ENCODE measurements at places on chromosomes 4 and X. TPM values are rescaled to one million over a fixed set of nuclear protein-coding genes. Genes with fewer than 3 reads are reported as not detected.

- no peaks in the 10 kb centered on the region for H3K27me3 ChIP-seq
- no peak overlapping the region for H3K4me3 ChIP-seq
- no peak overlapping the region for H3K27ac ChIP-seq
- no peaks in the 10 kb centered on the region for H3K36me3 ChIP-seq
Measured at GRCh38 chr4:3665360-3665891, 100.8 kb upstream of the ADRA2C start.

DNA sequence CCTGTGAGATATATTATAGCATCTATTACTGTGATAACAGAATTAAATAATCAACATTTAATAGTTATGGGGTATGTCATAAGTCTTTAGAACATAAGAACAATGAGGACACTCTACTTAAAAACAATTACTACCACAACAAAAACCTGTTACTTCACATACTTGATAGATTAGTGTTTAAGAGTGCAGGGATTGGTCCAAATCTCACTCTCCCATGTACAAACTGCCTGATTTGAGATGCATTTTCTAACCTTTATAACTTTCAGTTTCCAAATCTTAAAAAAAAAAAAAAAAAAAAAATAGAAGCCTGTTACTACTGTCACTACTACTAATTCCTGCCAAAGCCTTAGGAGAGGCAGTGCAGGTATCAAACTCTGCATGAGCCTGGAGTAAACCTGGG lies 5.6 kb downstream of the PCDH18 start:
- no peak overlapping the region for H3K4me3 ChIP-seq
- no peak for DNase-seq
- H3K27me3 ChIP-seq: no peaks in the 10 kb centered on the region

DNA sequence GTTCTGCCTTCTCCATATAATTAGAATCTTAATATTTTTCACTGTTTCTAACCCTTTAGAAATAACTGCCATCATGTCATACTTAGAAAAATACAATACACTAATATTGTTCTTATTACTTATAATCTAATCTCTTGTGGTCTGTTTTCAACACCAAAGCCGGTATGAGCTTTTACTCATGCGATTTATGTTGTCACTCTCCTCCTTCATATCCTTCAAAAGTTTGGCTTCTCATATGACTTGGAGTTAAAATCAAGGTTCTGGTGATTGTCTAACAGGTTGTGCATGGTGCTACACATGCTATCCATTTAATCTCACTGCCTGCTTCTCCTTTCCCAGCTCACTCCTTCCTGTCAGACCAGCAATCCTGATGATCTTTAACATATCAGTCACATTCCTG lies 1392.9 kb downstream of the ARAP2 start:
- no peak for DNase-seq
- H3K36me3 ChIP-seq: no peaks in the 10 kb centered on the region
- H3K4me3 ChIP-seq: no peak overlapping the region

GRCh38 chr4:97984545-97985131 lies 158.6 kb downstream of the STPG2 start:
- H3K27me3 ChIP-seq: no peaks in the 10 kb centered on the region
- no peak overlapping the region for H3K27ac ChIP-seq
- no peak overlapping the region for H3K4me3 ChIP-seq
- no peaks in the 10 kb centered on the region for H3K4me1 ChIP-seq

DNA sequence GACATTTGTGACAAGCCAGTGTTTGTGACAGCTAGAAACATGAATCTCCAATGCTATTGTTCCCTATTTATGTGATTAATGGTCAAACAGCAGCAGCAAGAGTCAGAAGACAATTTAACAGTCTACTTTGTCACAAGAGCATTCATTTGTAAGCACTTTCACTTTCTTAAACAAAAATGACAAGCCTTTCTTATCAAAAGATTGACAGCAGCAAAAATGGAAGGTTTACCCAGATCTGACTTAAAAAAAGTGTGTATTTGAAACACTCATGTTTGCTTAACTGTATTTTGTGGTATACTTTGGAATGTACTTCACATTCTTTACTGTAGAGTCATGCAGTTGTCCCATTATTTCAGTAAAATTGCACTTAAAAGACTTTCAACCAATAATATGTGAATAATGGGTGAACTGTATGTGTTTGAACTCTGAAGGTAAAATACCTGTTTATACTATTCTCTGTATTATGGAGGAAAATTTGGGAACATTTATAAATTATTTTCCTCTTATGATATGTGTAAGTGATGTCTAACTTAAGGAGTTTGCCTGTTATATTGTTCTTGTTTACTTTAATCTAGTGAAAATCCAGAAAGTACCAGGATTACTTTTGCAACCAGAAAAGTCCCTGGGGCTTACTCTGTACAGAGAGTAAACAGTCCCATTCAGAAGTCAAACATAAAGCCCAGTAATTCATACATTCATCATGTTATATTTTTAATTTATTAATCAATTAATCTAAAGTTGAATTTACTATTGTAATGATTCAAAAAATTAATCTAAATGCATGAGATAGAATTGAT lies 314.9 kb upstream of the TRAM1L1 start:
- H3K27ac ChIP-seq: peak overlapping the region; percentile 58
- H3K36me3 ChIP-seq: no peaks in the 10 kb centered on the region
- H3K27me3 ChIP-seq: no peaks in the 10 kb centered on the region

DNA sequence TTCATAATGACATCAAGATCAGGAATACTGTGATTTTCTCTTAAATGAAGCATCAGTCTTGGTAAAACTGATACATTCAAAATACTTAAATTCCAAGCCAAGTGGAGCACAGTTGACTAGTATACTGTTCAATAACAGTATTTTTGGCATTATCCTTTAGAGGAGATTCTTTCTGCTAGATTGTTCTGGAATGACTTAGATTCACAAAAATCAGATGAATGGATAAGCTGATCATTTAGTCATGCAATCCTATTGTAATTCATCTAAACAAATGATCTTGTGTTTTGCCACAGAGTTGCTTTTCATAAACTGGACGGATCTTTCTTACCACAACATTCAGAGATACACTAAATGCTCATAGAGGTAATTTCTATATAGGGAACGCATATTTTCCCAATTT lies 232.0 kb downstream of the CXXC4 start:
- no peak overlapping the region for H3K4me3 ChIP-seq
- no peaks in the 10 kb centered on the region for H3K27me3 ChIP-seq
- no peaks in the 10 kb centered on the region for H3K36me3 ChIP-seq
- H3K27ac ChIP-seq: no peak overlapping the region
- no peaks in the 10 kb centered on the region for H3K4me1 ChIP-seq
- no peak for DNase-seq

- no peaks in the 10 kb centered on the region for H3K36me3 ChIP-seq
- H3K4me3 ChIP-seq: no peak overlapping the region
- H3K4me1 ChIP-seq: peaks cover 32% of the 10 kb centered on the region
- H3K27me3 ChIP-seq: peaks cover 26% of the 10 kb centered on the region
- H3K27ac ChIP-seq: no peak overlapping the region
Measured at GRCh38 chr4:186727977-186728519, 4.4 kb upstream of the FAT1 start.

- no peaks in the 10 kb centered on the region for H3K27me3 ChIP-seq
- no peaks in the 10 kb centered on the region for H3K36me3 ChIP-seq
- no peak overlapping the region for H3K27ac ChIP-seq
- peaks cover 10% of the 10 kb centered on the region for H3K4me1 ChIP-seq
- DNase-seq: no peak
Measured at GRCh38 chrX:42771506-42772335, 6.2 kb downstream of the PPP1R2C start.

GRCh38 chr4:99679204-99679603 lies 21.6 kb upstream of the C4orf54 start:
- H3K4me3 ChIP-seq: no peak overlapping the region
- H3K36me3 ChIP-seq: no peaks in the 10 kb centered on the region
- H3K27me3 ChIP-seq: no peaks in the 10 kb centered on the region

DNA sequence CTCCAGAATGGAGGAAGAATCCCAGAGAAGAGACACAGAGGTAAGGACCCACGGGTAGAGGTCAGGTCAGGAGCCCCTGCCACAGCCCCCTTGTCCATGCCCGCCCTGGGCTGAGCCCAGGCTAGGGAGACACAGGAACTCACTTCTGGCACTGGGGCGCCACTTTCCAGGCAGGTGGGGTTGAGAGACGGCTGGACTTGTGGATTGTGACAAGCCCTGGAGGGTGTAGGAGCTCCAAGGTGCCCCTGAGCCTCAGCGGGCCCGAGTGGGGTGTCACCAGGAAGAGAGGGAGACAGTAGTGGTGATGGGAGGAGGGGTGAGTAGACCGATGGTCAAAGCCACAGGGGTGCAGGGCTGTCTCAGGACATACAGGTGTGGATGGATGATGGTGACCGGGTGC lies 58.9 kb downstream of the WFS1 start:
- no peak overlapping the region for H3K4me3 ChIP-seq
- H3K27ac ChIP-seq: no peak overlapping the region
- H3K36me3 ChIP-seq: no peaks in the 10 kb centered on the region
- H3K27me3 ChIP-seq: no peaks in the 10 kb centered on the region
- peaks cover 14% of the 10 kb centered on the region for H3K4me1 ChIP-seq

DNA sequence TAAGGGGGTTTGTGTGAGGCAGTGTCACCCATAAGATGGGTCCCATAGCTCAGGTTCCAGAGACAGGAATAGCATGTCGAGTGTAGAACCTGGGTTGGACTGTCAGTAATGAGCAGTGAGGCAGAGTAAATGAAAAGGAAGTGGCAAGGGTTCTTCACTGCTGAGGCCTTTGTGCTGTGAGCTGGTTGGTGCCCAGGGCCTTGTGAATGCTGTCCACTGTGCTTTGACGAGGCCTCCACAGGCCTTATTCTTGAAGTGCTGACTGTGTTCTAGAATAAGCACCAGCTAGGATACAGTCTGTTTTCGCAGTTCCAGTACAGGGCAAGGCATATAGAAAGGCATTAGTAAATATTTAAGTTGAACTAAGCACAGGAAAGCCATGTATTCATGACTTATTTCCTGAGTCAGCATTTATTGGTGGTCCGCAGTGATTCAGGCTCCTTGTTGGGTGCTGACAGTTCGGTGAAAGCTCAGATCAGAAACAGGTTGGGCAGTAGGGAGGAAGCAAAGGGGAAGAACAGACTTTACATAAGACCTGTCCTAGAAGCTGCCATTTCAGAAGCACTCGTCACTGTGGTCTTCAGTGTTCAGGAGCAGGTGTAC lies 25.6 kb upstream of the TADA2B start:
- H3K27me3 ChIP-seq: no peaks in the 10 kb centered on the region
- no peak for DNase-seq
- H3K36me3 ChIP-seq: peaks cover 24% of the 10 kb centered on the region
- H3K4me1 ChIP-seq: no peaks in the 10 kb centered on the region

DNA sequence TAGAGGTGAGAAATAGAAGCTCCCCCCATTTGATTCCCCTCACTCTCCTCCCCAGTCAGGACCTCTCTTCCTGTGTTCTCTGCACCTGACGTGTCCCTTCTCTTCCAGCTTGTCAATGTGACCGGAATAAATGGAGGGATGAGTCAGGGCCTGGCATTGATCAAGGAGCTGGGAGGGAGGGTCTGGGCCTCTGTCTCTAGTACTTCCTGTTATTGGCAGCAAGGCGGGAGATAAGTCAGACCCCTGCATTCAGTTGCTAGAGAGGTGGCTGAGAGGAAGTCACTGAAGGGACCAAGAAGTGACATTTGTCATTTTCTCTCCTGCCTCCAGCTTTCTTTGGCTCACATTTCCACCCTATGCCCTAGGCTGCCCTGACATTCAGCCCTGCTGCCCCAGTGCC lies 35.1 kb upstream of the ZNF41 start:
- peaks cover 7% of the 10 kb centered on the region for H3K4me1 ChIP-seq
- DNase-seq: no peak
- H3K27me3 ChIP-seq: no peaks in the 10 kb centered on the region
- H3K4me3 ChIP-seq: no peak overlapping the region
- no peaks in the 10 kb centered on the region for H3K36me3 ChIP-seq

GRCh38 chr4:123643691-123644090 lies 247.1 kb downstream of the SPRY1 start:
- no peak overlapping the region for H3K4me3 ChIP-seq
- no peak overlapping the region for H3K27ac ChIP-seq
- H3K27me3 ChIP-seq: no peaks in the 10 kb centered on the region
- no peaks in the 10 kb centered on the region for H3K36me3 ChIP-seq
- H3K4me1 ChIP-seq: no peaks in the 10 kb centered on the region
- no peak for DNase-seq

GRCh38 chrX:43958529-43958928 lies 14.7 kb downstream of the NDP start:
- H3K36me3 ChIP-seq: no peaks in the 10 kb centered on the region
- H3K4me1 ChIP-seq: no peaks in the 10 kb centered on the region
- no peak overlapping the region for H3K4me3 ChIP-seq
- H3K27me3 ChIP-seq: no peaks in the 10 kb centered on the region
- H3K27ac ChIP-seq: no peak overlapping the region
- peak; percentile 77 for DNase-seq

GRCh38 chrX:16654093-16654492 lies 4.1 kb downstream of the S100G start:
- no peaks in the 10 kb centered on the region for H3K27me3 ChIP-seq
- H3K36me3 ChIP-seq: no peaks in the 10 kb centered on the region
- no peak for DNase-seq
- no peak overlapping the region for H3K27ac ChIP-seq
- no peak overlapping the region for H3K4me3 ChIP-seq

GRCh38 chr4:2180410-2180809 lies 61.5 kb downstream of the HAUS3 start:
- no peak overlapping the region for H3K27ac ChIP-seq
- no peaks in the 10 kb centered on the region for H3K4me1 ChIP-seq
- H3K27me3 ChIP-seq: no peaks in the 10 kb centered on the region
- no peak overlapping the region for H3K4me3 ChIP-seq
- no peak for DNase-seq
- H3K36me3 ChIP-seq: no peaks in the 10 kb centered on the region

GRCh38 chrX:9196961-9197640 lies 163.2 kb upstream of the FAM9B start:
- no peaks in the 10 kb centered on the region for H3K4me1 ChIP-seq
- no peak for DNase-seq
- H3K36me3 ChIP-seq: no peaks in the 10 kb centered on the region
- H3K27ac ChIP-seq: no peak overlapping the region
- no peak overlapping the region for H3K4me3 ChIP-seq

DNA sequence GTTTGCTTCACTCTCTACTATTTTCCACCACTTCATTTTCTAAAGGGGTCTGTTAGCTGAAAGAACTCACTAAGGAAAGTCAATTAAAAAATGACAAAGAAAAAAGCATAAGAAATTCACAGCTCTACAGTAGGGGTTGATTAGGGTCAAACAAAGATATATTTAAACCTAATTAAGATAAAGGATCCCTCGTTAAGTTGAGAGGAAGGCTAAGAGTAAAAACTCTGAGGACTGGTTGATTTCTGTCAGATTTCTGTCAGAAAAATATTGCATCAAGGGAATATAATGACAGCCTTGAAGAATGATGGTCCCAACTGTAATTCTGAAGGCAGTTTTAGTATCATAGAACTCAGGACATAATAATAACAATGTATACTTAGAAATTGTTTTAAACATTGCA lies 218.0 kb downstream of the QDPR start:
- no peak overlapping the region for H3K4me3 ChIP-seq
- H3K36me3 ChIP-seq: no peaks in the 10 kb centered on the region
- no peaks in the 10 kb centered on the region for H3K4me1 ChIP-seq
- H3K27ac ChIP-seq: no peak overlapping the region
- no peak for DNase-seq

- DNase-seq: no peak
- H3K27ac ChIP-seq: no peak overlapping the region
- H3K4me3 ChIP-seq: no peak overlapping the region
- no peaks in the 10 kb centered on the region for H3K27me3 ChIP-seq
- H3K36me3 ChIP-seq: no peaks in the 10 kb centered on the region
Measured at GRCh38 chrX:132433001-132433400, 55.8 kb downstream of the MBNL3 start.

Gene ATP1B4
- polyA plus RNA-seq: not detected

Gene BLOC1S4
- 18.1 TPM for polyA plus RNA-seq

Gene HSD17B13
- 0.07 TPM for polyA plus RNA-seq

Gene ATP8A1
- polyA plus RNA-seq: 0.48 TPM

Gene TBC1D8B
- polyA plus RNA-seq: 1.4 TPM

Gene AFF2
- not detected for polyA plus RNA-seq

All from endothelial cell of umbilical vein (primary cell).